ENCODE measurements at places on chromosomes 11 and 22. TPM values are rescaled to one million over a fixed set of nuclear protein-coding genes. Genes with fewer than 3 reads are reported as not detected.

The YPEL4 gene
- total RNA-seq = not detected

- DNase-seq = no peak
Measured at GRCh38 chr11:88175569-88176075, 379 bp upstream of the RAB38 start.

The MUC6 gene
- total RNA-seq = 0.07 TPM

The CLTCL1 gene
- 15.5 TPM for total RNA-seq

- no peak for DNase-seq
Measured at GRCh38 chr11:99565333-99565732, 544.6 kb downstream of the CNTN5 start.

GRCh38 chr11:130526846-130527245, 78.4 kb downstream of the ADAMTS15 start:
- no peak for DNase-seq

The SLC22A8 gene
- total RNA-seq = not detected

The MARK2 gene
- 50.8 TPM for total RNA-seq

DNA sequence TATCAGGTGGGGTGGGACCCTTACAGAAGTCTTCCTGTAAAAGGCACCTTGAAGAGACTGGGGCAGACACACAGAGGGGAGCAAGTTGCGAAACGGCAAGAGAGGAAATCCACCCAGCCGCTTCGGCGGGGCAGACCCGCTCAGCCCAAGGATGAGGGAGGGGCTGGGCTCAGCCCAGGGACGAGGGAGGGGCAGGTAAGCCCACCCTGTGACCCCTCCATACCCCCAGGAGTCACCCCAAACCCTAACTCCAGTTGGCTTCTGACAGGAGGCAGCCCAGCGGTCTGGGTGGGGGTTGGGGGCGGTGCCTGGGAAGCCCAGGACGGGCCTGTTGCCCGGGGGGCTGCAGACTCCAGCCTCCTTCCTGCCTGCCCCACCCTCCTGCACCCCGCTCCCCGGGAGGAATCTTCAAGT, 965 bp downstream of the OSBPL5 start:
- DNase-seq = peak; percentile 16

The SLC16A8 gene
- 0.98 TPM for total RNA-seq

- DNase-seq = no peak
Measured at GRCh38 chr11:95764267-95764898, 25.2 kb downstream of the FAM76B start.

The RFPL1 gene
- not detected for total RNA-seq

DNA sequence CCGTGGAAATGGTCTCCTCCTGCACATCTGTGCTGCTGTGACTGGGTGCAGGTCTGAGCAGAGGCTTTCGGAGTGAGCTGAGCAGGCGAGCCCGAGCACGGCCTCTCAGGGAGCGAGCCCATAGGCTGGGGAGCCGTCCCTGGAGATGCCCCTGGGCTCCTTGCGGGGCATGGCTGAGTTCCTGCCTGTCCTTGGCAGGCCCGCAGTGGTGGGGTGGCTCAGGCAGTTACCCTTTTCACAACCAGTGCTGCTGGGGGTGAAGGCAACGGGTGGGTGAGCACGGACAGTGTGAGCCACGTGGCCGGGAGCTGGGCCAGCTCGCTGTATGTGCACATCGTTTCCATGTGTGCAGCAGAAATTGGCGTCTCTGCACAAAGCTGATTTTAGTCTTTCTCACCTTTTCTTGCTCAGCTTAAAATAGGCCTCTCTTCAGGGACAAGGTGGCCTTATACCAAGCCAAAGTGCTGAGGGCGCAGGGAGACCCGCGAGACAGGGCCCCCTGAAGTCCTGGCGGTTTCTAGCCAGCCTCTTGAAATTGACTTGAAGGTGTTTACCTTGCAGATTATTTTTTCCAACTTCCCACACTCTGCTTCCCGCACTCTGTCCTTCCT, at the start of gene TP53AIP1:
Gene TP53AIP1, minus strand, starts transcription at position 55 of the 611 bp plus-strand sequence. CDS start 5,053 bp downstream, outside the sequence.
- DNase-seq = no peak

GRCh38 chr11:72267956-72268617, 24.1 kb upstream of the PHOX2A start:
- DNase-seq = no peak

DNA sequence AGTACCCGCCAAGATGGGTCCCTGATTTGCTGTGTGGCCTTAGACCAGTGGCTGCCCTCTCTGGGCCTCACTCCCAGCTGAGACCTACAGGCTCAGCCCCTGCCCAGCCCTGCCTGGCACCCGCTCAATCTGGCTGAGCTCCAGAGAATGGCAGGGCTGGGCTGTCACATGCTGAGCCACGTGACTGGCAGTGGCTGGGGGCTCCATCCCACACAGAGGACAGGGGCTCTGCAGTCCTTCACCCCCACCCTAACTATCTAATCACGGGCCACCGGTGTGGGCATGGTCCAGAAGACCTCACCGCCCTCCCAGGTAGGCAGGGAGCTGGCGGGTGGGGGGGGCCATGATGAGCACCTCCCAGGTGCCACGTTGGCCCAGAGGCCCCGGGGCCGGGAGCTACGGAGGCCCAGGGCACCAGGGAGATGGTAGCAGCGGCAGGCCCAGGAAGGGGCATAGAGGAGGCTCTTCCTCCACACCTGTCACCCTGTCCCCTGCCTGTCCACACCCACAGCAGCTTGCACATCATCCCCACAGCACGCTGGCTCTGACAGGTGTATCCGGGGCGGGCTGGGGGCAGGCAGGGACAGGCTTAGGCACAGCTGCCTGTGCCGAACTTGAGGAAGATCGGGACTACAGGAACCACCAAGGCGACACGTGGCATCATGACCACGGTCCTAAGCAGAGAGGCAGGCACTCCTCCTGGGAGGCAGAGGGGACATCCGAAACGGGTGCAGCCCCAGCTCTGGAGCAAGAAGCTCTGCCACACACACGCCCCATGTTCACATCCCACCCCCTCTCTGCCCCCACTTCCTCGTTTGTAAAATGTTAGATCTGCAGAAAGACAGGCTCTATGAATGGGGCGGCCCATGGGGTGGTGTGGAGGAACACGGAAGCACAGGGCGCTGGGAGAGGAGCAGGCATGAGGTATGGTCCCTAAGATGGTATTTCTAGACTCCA, 1.5 kb upstream of the ALDH3B1 start:
- no peak for DNase-seq

DNA sequence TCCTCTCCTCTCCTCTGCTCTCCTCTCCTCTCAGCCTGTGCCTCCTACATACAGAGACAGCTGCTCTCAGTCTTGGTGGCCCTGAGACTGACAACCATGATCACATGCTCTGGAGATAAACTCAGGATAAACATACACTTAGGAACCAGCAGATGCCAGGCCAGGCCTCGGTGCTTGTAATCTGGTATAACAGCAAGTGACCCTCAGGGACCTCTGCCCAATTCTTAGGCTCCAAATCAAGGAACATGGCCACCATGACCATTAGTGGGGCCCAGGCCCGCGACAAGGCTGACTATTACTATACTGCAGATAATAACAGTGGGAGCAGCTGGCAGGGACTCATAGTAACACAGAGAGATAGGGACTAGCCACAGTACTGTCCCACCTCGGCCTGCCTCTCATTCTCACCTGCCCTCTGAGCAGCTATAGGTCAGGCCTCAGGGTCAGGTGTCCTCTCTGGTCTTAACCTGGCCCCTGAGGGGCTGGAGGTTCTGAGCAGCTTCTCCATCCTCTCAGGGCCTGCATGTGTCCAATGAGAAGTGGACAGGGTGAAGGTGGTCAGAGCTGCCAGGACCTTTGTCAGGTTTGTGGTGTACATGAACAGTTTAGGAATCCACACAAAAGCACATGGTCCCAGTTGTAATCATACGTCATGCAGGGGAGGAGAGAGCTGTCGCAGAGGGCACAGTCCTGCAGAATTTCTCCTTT, 106.1 kb downstream of the GGTLC2 start:
- no peak for DNase-seq

The HSPA8 gene
- 1,051 TPM for total RNA-seq

The CARNS1 gene
- 2.6 TPM for total RNA-seq

DNA sequence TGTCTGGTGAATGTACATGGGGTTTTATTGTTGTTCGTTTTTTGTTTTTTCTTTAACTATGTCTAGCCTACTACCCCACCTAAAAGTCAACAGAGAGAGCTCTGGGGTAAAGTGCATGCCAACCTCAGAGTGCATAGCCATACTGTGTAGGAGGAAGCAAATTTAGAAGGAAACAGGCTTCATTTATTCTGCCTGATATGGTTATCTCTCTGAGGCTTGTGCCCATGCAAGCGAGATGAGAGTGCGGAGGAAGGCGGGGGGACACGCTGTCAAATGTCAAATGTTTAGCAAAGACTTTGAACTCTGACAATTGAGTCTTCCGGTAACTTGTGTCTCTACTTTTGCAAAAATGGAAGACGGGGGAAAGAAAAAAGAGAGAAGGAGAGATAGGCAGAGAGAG, 295.5 kb downstream of the ETS1 start:
- no peak for DNase-seq

GRCh38 chr22:46979506-46979905, 217.1 kb downstream of the TBC1D22A start:
- DNase-seq = no peak

The MISFA gene
- 3.2 TPM for total RNA-seq

- DNase-seq = no peak
Measured at GRCh38 chr11:90908074-90908473, 685.2 kb upstream of the CHORDC1 start.

The ZNF70 gene
- total RNA-seq = 3.3 TPM

The RIN1 gene
- total RNA-seq = 4.7 TPM

The CREB3L1 gene
- 10.9 TPM for total RNA-seq

GRCh38 chr11:38256436-38256835, 1658.4 kb upstream of the RAG2 start:
- DNase-seq = no peak

GRCh38 chr22:18023509-18024275, 669 bp downstream of the MICAL3 start:
- DNase-seq = peak; percentile 67

GRCh38 chr22:41876275-41876674, 38.6 kb downstream of the SHISA8 start:
- no peak for DNase-seq

The OR51B4 gene
- total RNA-seq = not detected

The WNT7B gene
- total RNA-seq = 0.18 TPM
